ENCODE measurements at places on chromosomes 16 and 17.

DNA sequence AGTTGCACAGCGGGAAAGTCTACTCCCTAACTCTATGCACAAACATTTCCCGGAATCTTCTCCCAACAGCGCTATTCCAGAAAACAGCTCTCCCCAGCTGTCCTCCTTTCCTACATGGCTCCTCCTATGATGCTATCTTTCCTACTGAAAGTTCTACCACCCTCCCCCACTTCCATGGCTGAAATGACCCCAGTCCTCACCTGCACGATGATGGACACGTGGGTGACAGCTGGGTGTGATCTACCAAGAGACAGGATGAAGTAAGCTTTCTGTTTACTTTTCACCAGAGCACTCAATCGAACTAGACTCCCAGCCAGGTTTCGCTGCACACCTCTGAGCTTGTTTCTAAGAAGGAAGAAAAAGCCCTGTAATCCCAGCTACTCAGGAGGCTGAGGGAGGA is 10.7 kb downstream of the CTC1 start:
- DNase-seq, result no peak

- DNase-seq, result no peak
Observed at GRCh38 chr16:79053577-79053976, 547.0 kb downstream of the MAF start.

DNA sequence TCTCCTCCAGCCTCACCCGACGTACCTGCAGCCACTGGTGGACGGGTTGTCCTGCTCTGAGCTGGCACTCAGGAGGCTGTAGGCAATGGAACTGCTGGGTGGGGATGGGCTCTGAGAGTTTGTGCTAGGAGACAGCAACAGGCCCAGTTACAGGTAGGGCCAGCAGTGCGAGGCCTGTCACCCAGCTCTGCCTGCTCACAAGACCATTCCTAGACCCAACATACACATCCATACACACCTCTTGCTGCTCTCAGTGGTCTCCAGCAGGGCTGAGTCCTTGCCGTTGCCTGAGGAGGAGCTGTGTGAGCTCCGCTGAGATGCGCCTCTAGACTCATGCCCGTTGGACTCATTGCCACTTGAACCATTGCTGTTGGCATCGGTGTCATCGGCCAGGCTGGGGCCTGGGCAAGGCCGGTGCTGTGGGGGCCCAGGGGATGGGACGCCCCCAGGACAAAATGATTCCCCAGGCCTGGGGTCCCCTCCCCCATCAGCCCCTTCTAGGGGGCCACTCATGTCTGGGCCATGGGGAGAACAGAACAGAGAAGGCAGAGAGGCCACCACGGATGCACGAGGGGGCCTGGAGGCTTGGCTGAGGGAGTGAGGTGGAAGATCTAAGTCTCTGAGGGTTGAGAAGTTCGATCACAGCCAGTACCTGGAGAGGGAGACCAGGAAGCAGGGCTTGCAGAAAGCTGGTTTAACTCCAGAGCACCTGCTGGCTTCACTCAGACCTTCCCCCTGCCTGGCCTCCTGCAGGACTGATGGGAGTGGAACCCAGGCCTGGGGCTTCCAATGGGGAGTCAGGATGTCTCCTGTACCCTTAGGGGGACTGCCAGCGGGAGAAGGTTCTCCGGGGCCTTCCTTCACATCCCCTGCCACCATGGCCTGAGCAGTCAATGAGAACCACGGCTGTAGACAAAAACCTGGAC is 1.7 kb downstream of the PER1 start:
- no peak for DNase-seq

GRCh38 chr16:75491876-75492275 is 3.4 kb downstream of the CHST6 start:
- no peak for DNase-seq

- no peak for DNase-seq
Observed at GRCh38 chr17:65468321-65468720, 93.1 kb downstream of the AXIN2 start.

GRCh38 chr17:81438007-81438659 is 42.9 kb downstream of the BAHCC1 start:
- no peak for DNase-seq

DNA sequence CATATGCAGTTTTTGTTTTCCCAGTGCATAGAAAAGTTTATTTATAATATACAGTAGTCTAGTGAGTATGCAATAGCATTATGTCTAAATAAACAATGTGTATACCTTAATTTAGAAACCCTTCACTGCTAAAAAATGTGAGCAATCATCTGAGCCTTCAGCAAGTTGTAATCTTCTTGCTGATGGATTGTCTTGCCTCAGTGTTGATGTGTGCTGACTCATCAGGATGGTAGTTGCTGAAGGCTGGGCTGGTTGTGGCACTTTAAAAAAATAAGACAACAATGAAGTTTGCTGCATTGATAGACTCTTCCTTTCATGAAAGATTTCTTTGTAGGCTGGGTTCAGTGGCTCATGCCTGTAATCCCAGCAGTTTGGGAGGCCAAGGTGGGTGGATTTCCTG is 13.9 kb upstream of the CAPNS2 start:
- DNase-seq, result no peak

DNA sequence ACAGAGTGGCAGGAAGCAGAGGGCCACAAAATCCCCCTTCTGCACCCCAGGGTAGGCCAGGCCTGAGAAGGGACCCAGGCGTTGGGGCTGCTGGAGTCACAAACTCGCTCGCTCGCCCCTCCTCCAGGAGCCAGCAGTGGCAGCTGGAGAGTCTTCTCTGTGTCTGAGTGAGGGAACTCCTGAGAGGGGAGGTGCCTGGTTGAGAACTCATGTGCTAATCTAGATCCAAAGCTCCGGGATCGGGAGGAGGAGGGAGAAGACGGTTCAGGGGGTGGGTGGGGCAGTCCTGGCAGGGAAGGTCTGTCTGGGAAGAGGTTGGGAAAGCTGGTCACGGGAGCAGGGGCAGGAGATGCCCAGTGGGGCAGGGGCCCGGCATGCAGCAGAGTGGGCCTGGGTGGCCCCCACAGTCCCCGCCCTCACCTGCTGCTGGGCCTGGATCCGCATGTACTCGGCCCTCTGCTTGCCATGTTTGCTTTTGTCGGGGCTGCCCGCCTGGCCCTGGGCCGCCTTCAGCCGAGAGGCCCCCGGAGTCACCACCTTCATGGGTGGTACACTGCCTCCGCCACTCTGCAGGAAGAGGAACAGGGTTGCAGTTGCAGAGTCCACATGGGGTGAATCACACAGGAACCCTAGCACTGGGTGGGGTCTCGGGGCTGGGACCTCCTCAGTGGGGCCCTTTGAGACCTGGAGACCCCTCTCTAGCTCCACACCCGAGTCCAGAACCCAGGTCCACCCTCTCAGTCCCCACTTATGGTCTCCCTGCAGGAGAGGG is 62.2 kb downstream of the SRCIN1 start:
- DNase-seq, result no peak

DNA sequence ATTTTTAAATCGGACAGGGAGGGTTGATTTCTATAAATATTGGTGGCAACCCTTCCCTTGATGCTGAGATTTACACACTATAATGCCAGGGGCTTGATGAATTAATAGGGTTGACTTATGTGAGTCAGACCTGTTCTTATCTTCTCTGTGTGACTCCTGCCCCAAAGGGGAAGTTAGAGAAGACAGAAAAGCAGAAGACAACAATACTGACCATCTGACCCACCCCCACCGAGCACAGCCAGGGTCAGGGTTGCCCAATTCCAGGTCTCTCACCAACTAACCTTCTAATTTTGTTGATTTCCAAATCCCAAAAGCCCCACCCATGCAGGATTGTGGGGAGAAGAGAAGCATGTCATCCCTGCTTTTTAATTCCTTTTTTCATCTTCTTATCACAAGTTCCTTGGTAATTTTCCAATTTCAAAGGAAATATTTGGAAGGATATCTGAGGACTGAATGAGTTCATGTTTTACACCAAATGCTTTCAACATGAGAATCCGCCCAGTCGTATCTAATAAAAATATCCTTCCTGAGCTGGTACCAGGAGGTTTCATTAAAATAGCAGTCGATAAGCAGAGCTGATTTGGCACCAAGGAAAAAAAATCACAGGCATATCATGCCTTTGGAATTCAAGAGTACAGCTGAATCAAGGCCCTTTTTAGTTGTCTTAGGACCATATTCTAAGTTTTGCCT is 603.4 kb upstream of the CDH11 start:
- no peak for DNase-seq
